Activated T-cell treated with anti-CD3 and anti-CD28 coated beads, Interleukin-2, amount 50 U/mL, for 4 hours (primary cell): ENCODE measurements at places on chromosomes 7 and 10. TPM values are rescaled to one million over a fixed set of nuclear protein-coding genes. Genes with fewer than 3 reads are reported as not detected.

DNA sequence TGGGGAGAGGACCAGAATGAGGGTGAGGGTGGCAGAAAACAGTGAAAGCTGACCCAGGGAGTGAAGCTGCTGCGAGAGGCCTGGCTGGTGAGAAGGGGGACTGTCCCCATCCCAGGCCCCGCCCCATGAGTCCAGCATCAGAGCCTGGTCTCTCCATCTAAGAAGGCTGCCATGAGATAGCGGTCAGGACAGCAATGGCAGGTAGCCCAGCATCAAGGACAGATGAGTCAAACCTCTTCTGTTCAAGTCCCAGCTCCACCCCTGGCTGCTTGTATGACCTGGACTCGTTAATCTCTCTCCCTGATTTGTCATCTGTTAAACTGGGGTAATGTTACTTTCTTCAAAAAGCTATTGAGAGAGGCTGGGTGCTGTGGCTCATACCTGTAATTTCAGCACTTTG, 22.2 kb downstream of the GPNMB start:
- no peak for DNase-seq

- no peak for DNase-seq
Measured at GRCh38 chr10:34235164-34235832, 579.8 kb downstream of the PARD3 start.

- no peak for DNase-seq
Measured at GRCh38 chr7:2488272-2488645, 12.1 kb upstream of the GRIFIN start.

DNA sequence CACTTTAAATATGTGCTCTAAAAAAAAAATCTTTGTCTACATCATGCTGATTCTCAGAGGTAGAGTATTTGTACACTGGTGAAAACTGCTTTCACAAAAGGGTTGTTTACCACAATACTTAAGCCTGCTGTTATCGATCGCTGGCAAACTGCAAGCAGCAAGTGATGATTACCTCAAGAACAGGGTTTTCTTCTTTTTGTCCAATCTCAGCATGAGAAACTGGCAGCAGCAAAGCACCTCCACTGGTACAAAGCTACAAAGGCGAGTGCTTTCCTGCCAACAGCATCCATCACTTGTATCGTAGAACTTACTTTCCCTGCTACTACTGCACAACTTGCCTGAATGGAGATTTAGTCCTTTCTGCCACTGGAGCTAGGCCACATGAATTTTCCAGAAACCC, 276.5 kb downstream of the DGKB start:
- DNase-seq: no peak

DNA sequence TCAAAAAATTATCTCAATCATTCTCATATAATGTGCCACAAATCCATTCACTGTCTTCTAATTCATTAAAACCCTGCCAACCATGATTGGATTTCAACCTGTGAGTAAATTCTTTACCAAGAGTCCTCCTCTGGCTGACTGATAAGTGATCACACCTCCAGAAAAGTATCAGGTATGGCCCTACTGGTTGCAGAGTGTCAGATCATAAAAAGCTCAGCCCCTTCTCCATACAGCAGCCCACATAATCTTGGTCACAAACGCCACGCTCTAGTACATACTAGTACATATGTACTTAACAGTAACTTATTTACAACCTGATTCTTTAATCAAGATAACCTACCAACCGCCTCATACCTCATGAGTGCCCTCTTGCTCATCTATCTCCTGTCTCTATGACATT, 26.1 kb downstream of the UBE2H start:
- no peak for DNase-seq

DNA sequence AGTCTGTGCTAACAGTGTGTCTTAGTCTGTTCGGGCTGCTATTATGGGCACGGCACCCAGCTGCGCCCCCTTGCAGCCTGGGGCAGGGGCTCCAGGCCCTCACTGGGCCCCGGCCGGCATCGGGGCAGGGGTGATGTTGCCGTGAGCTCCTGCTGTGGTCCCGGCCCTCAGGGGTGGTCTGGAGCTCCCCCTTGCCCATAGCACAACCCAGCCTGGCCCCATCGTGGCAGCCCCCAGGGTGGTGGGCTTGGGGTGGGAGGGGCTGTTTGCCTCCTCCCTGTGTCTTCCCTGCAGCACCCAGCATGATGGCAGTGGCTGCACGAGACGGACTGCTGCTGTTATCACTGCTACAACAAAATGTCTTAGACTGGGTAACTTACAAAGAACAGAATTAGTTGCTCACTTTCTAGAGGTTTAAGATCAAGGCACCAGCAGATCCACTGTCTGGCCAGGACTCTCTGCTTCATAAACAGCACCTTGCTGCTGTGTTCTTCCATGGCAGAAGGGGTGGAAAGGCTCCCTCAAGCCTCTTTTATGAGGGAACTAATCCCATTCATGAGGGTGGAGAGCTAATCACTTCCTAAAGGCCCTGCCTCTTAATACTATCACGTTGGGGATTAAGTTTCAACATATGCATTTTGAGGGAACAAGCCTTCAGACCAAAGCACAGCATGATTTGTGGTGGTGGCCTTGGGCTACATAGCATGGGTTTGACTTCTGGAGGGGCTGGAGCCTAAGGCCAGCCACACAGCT, 149.5 kb downstream of the SEC23IP start:
- no peak for DNase-seq

GRCh38 chr7:31432176-31432575, 81.7 kb upstream of the ITPRID1 start:
- no peak for DNase-seq

DNA sequence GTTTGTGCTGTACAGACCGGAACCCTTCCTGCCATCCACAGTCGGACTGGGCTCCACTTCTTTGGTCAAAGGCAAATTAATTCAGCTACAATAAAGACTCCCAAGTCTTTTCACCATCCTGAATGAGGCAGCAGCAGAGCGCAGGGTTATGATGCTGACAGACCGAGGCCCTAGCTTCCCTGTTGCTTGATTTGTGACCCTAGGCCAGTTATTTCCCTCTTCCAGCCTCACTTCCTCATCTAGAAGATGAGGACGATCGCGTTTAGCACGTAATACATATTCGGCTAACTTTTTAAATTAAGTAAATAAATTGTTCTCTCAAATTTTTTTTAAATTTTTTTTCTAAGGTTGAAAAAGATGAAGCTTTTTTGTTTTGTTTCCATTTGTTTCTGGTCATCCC, 18.1 kb downstream of the ADRB1 start:
- DNase-seq: no peak

CYP2C9 gene
- 0.23 TPM for total RNA-seq

TAS2R5 gene
- total RNA-seq: 0.69 TPM
